ENCODE measurements at places on chromosomes 4 and X.
A peak's percentile ranks its signal among the peaks of the same experiment; 100 is the strongest.

- DNase-seq: no peak
Measured at GRCh38 chrX:147958291-147958690, 22.8 kb upstream of the FMR1NB start.

DNA sequence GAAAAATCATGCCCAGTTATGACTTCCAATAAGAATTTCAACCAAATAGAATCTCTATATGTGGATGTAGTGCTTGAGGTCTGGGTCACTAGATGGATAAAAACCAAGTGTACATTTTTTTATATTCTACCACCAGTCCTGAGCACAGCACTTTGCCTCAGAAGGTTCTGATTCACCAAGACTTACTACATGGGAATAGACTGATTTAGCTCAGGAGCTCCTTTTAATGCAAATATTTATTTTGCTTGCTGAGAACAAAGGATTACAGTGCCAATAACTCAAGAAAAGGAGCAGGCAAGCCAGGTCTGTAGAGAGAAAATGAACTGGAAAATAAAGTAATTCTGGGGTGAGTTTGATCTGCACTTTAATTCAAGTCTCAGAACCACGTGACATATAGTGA, 6.4 kb upstream of the XK start:
- no peak for DNase-seq

DNA sequence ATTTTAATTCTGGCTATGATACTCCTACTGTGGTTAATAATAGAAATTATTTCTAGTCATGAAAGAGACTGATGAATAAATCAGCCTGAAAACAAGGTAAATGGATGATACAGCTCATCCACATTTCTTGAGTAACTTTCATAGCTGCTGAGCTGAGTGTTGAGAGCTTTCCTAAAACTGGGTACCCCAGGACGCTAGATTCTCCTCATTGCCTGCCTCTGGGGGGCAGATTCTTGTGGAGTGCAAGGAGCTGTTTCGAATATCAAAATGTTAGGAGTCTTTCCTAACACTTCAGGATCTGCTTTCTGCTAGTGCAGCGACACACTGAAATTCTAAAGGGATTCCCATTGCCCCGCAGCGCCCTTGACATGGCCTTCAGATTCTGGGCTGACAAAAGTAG, 2.1 kb downstream of the MND1 start:
- DNase-seq: no peak

GRCh38 chr4:76459291-76459723, 24.3 kb downstream of the SHROOM3 start:
- peak; percentile 39 for DNase-seq

DNA sequence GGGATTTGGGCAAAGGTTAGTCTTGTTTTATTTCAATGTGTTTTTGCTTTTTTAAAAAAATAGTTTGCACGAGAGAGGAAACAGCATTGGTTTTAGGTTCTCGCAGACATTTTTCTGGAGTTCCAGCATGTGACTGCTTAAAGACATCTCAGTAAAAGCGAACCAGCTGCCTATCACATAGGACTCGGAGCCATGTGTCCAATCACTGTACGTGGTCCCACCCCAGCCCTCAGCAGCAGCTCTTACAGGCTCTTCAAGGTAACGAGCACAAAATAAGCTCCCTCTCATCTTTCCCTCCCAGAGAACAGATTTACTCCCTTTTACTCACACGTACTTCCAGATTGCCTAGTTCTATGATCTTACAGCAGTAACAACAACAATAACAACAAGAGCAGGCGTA, 68.7 kb downstream of the MCF2 start:
- peak; percentile 69 for DNase-seq

- no peak for DNase-seq
Measured at GRCh38 chr4:106364282-106364681, 4.3 kb downstream of the GIMD1 start.

DNA sequence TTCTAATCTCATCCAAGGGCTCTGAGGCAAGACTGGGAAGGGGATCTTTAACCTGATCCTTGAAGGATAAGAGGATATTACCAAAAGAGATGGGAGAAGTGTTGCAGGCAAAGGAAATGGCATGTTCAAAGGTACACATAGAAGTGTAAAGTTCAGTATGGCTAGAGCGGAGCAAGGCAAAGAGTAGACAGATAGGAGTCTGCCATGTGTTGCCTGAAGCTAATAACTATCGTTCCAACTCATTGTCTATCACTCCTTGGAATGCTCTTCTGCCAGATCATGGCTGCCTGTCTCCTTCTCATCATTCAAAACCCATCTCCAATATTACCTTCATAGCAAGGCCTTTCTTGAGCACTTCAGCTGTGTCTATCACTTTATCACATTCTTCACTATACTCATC, 55.2 kb upstream of the IL1RAPL2 start:
- no peak for DNase-seq

DNA sequence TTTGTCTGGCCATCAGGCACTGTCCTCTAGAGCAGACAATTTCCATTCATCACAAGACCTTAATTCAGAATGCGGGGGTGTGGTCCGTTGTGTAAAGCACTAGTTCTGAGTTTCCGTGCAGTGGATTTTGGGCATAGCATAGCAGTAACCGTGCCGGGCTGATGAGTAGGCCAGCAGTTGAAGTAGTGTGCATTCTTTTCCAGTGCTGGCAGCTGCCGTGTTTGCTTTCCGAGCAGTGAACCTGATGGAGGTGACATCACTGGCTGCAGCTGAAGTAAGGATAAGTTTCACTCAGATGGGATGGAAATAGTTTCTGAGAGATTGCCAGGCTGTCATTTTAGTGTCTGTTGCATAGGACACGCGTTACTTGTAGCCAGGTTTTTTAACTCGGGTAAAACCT, 107.0 kb upstream of the STIM2 start:
- DNase-seq: no peak

GRCh38 chr4:98482503-98482846, 175.9 kb downstream of the TSPAN5 start:
- DNase-seq: no peak

GRCh38 chrX:98350940-98351339, 1467.2 kb downstream of the RPA4 start:
- no peak for DNase-seq

- DNase-seq: no peak
Measured at GRCh38 chrX:130552444-130553073, 150.8 kb downstream of the RBMX2 start.

- no peak for DNase-seq
Measured at GRCh38 chr4:8773124-8773931, 98.3 kb downstream of the HMX1 start.

DNA sequence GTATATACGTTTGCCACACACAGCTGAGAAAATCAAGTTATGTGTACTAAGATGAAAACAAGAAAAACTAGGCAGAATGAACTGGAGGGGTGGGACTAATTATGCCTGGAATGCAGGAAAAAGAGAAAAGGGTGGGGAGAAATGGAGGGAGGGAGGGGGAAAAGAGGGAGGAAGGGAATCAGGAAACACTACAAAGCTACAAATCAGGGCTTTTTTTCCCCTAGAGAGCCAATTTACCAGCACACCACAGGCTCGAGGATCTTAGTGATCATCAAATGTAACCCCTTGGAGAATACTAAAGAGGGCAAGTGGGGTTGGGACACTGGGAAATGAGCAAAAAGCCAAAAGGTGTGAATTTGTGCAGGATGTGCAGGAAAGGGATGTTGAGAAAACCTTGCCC, 451.9 kb downstream of the SMARCA1 start:
- DNase-seq: no peak

DNA sequence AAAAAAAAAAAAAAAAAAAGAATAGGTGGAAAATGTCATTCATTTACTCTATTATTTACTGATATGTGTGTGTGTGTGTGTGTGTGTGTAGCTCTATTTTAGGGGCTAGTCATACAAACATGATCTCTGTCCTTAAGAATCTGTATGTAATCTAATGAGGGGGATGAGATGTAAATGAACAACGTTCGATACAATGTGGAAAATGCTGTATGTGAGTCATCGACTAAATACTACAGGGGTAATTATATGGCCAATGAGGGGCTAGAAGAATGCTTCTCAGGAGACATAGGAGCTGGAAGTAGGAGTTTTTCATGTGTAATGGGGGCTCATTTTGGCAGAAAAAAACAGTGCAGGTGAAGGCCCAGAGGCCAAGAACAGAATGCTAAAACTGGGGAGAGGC, 41.9 kb downstream of the LEF1 start:
- DNase-seq: no peak

DNA sequence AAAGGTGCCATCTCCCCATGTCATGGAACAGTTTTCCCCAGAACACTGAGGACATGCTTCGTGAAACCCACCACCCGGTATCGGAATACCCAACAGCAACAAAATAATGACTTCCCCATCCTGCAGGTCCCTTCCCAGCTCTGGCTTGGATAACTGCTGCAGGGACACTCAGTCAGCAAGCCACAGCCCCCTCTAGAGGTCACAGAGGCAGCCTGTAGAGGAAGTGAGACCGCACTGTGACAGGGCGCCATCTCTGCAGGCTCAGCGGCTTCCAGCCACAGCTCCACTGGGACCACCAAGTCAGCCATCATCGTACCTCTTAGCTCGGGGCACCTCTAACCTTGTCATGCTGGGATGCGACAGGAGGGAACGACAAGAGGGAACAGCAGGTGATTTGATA, 315.9 kb downstream of the LDB2 start:
- DNase-seq: peak; percentile 9

GRCh38 chr4:129622566-129622965, 526.6 kb downstream of the C4orf33 start:
- DNase-seq: no peak

- no peak for DNase-seq
Measured at GRCh38 chr4:94500685-94501084, 48.9 kb downstream of the PDLIM5 start.

DNA sequence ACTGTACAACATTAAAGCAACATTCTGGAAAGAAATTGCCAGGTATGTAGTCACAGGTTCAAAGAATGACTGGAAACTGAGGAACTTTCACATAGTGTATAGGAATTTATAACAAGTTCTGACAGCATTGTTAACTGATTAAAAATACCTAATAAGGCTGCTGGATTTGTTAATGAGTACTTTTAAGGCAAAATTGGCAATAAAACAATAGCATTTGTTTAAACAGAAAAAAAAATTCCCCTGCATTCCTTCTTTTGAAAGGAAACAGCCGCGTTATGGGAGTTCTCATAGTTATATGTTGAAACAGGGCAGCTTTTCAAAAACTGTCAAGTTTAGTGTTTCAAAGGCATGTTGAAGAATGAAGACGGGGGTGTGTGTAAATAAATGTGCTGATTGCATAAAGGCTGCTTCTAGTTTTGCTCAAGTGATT, 282.5 kb upstream of the FAT1 start:
- no peak for DNase-seq

GRCh38 chr4:176444741-176445140, 125.0 kb downstream of the SPCS3 start:
- no peak for DNase-seq

GRCh38 chr4:123299212-123299691, 97.3 kb upstream of the SPRY1 start:
- no peak for DNase-seq

- DNase-seq: no peak
Measured at GRCh38 chr4:88858752-88859151, 161.1 kb upstream of the NAP1L5 start.

DNA sequence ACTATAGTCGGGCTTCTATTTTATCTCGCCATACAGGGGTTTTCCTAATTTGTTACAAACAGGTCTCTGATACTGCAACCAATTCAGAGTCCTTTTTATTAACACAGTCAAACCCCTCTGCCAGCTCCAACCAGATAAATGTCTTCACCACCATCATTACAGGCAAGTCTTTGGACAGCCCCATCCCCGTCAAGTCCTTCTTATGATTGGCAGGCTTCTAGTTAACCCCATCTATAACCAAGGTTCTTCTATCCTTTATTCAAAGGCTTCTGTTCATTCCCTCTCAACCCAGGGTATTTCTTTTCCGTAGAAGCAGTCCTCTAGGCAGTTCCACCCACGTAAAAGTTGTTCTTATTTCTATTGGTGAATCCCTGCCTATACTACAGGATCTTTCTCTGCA, 29.9 kb upstream of the FOXR2 start:
- DNase-seq: no peak

- peak; percentile 20 for DNase-seq
Measured at GRCh38 chr4:5887361-5888221, 5.3 kb downstream of the CRMP1 start.

DNA sequence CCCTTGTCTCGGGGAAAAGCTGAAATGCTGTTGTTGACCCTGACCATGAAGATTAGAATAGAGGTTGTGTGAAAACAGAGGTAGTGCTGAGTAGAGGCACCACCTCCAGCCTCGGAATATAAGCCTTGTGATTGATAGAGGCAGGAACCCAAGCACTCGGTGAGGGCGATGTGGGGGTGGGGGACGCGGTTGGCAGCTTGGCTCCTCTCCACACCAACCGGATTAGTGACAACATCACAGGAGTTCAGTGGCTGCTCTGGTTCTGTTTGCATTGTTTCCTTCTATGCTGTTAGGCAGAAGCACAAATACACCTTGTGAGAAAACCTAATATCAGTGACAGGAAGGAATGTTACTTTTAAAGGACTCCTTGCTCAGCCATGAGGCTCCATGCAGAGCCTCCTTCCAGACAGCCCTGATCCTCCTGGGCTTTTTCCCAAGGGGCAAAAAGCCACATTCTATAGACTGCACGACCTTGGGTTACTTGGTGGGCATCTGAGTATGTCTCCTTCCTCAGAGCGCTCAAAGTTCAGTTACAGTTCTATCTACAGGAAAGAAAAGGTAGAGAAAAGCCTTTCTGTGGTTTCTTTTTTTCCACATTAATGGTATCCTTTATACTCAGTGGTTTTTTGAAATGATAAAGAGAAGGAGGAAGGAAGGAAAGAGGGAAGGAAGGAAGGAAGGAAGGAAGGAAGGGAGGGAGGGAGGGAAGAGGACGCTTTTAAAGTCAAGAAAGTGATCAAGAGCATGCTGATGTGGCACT, 150.4 kb upstream of the NOCT start:
- DNase-seq: no peak

GRCh38 chrX:101385795-101386541, at the start of gene BTK:
Gene BTK, minus strand, starts transcription at chrX:101386191. Its CDS starts 10,907 bp downstream, at chrX:101375284.
- no peak for DNase-seq

DNA sequence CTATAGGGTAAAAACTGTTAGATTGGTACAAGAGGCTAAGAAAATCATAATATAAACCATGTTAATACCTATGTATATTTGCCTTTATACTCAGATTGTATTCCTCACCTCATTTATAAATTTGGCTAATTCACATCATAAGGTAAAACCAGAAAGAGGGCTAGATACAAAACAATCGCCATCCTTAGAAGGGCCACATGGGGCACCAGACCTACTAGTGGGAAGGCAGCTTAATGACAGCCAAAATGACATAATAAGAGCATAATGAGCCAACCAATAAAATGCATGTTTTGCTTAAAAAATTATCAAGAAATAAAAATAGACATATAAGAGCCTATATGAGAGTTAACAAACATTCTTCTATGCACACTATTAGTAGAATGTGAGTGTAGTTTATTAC, 107.3 kb upstream of the PRDX4 start:
- DNase-seq: no peak

GRCh38 chr4:150385606-150386005, 196.3 kb upstream of the MAB21L2 start:
- DNase-seq: no peak

Data from cerebellar cortex (tissue), 1 donor.